ENCODE measurements at places on chromosomes 2 and 18.

DNA sequence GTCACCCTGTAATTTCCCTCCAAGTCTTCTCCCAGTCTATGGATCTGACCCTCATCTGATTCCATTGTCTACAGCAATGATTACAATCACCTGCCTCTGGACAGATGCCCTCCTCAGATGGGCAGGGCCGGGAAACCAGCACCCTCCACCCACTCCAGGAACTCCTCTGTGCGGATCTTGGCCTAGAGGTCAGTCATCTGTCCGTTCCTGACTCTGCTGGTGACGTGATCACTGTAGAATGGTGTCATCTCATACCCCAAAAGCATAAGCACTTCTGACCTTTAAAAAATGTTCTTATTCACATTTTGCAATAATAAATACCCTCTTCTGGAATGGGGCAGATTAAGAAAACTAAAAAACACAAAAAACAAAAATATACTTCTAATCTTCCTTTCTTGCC lies 29.5 kb upstream of the BZW1 start:
- DNase-seq: no peak

DNA sequence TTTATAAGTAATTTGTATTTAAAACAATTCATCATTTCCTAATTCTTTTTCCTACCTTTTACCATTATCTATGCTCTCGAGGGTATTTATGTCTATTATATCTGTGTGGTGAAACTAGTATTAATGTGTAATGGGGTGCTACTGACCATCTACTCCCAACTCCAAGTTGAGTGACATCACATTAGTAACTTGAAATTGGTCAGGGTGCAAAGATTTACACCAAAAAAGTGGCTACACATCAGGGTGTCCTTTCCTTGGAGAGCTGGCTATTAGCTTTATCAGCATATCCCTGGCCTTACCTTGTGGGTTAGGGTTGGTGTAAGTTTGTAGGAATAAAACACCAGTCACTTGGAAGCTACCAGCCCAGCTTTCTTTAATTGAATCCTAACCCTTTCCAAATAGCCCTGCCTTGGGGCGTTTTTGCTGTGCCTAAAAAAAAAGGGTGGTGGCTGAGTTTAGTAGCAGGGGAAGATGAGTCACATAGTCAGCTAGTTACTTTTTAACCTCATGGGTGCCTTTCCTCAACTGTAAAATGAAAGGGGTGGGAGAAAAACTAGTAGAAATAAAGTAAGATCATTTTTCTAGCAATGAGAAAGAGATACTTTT lies 14.0 kb downstream of the ANXA4 start:
- no peak for DNase-seq

GRCh38 chr18:27473318-27473717 lies 288.2 kb upstream of the CHST9 start:
- DNase-seq: no peak

- no peak for DNase-seq
Measured at GRCh38 chr2:30408961-30409387, 38.1 kb upstream of the LCLAT1 start.

- no peak for DNase-seq
Measured at GRCh38 chr2:141906678-141907077, 224.1 kb downstream of the LRP1B start.

DNA sequence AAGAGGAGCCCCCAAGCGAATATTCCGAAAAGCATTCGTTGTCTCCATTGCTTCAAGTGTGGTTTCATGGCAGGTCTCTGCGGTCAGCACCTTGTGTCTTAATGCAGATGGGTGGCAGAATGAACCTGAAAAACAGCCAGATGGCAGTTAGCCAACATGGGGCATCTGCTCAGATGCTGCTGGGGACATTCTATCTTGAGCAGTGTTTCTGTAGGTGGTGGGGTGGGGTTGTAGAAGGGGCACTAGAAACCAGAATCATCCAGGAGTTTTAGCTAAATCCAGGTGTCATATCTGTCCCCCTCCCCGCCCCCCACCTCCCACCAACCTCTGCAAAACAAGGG lies 42.1 kb downstream of the ST6GAL2 start:
- no peak for DNase-seq

GRCh38 chr18:39199231-39199855 lies 1633.7 kb upstream of the CELF4 start:
- no peak for DNase-seq

- DNase-seq: no peak
Measured at GRCh38 chr18:22564036-22564435, 146.3 kb upstream of the CTAGE1 start.

GRCh38 chr2:110865188-110865587 lies 132.8 kb downstream of the ACOXL start:
- no peak for DNase-seq

DNA sequence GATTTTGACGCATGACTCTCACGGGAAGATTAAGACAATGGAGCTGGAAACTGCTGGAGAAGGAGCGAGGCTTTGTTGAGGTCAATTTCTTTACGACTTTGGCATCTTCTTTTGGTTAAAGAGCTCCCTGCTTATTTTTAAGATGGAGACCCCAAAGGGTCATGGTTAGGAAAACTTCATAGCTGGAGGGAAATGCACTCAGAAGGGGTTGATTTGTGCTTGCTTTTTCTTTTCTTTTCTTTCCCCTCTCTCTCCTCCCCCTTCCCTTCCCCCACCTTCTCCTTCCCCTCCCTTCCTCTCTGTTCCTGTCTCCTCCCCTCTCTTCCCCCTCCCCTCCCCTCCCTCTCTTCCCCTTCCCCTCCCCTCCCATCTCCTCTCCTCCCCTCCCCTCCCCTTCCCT lies 79.0 kb downstream of the TNP1 start:
- no peak for DNase-seq

GRCh38 chr2:83584672-83585071 lies 874.4 kb downstream of the SUCLG1 start:
- no peak for DNase-seq

Measured in K562 (cell line).